Caco-2 (cell line): ENCODE measurements at places on chromosomes 11 and 22. TPM values are rescaled to one million over a fixed set of nuclear protein-coding genes. Genes with fewer than 3 reads are reported as not detected.

DNA sequence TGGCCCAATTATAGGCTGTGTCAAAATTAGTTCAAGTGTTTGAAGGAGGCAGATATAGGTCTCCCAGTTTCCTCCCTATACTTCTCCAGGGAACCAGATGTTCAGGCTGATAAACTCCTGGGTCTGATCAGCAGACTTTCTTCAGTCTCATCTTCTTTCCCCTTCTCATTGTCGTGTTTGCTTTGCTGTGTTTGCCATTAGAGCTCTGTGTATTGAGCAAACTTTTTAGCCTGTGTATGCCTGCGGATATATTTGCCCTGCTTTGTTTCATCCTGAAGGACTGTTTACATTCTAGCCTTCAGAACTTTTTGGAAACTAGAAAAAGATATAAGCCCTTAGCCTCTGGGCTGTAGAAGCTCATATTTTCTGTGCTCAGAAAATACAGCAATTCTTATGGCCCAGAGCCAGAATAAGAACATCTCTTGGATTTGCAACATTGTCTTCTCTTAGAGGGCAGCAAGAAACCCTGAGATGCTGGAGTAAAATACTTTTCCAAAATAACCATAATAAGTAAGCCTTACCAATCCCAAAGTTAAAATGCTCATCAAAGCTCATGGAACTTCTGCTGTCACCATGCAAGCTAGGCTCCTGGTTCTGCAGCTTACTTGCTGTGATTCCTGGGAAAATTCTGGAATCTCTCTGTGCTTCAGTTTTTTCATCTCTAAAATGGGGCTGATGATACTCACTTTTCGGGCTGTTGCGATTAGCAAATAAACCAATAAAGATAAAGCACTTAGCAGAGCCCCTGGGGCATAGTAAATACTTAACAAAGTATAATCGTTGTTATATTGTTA lies 34.1 kb upstream of the ME3 start:
- DNase-seq: peak; percentile 74

GRCh38 chr22:39526736-39527171 lies 5.8 kb downstream of the RPS19BP1 start:
- DNase-seq: peak; percentile 23

DNA sequence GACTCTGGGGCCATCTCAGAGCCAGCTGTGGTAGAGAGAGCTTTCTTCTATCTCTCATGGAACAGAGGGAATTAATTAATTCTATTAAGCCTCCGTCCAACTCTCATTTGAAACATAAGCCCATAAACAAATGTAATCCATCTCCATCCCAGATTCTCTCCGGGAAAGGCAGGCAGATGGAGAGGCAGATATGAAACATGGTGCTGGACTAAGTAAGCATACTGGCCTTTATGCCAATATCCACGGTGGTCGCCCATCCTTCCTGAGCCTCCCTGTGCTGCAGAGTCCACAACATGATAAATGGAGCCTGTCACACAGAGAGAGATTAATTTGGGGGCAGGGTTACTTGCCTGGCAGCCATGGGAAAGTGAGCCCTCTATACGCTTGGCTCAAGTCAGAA lies 44.8 kb downstream of the PRR5L start:
- DNase-seq: no peak

- no peak for DNase-seq
These were observed 61.3 kb downstream of the CHST1 start for GRCh38 chr11:45603946-45604682.

- DNase-seq: no peak
These were observed 14.4 kb downstream of the TIMP3 start for GRCh38 chr22:32815943-32816342.

DNA sequence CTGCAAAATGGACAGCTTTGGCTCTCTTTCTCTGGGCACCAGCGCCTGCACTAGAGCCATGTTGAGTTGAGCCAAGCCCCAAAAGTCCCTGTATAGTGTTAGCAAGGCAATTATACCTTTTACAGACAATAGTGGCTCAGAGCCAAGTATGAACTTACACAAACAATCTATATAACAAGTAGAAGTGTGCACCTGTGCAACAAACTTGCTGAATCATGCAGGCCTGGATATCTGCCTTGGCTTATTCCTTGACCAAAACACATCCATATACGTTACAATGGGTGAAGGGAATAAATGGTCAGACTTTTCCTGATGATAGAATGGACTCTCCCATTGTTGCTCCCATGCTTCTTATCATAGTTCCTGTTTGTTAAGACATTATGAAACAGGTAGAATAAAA lies 3.8 kb upstream of the OR52I2 start:
- no peak for DNase-seq

DNA sequence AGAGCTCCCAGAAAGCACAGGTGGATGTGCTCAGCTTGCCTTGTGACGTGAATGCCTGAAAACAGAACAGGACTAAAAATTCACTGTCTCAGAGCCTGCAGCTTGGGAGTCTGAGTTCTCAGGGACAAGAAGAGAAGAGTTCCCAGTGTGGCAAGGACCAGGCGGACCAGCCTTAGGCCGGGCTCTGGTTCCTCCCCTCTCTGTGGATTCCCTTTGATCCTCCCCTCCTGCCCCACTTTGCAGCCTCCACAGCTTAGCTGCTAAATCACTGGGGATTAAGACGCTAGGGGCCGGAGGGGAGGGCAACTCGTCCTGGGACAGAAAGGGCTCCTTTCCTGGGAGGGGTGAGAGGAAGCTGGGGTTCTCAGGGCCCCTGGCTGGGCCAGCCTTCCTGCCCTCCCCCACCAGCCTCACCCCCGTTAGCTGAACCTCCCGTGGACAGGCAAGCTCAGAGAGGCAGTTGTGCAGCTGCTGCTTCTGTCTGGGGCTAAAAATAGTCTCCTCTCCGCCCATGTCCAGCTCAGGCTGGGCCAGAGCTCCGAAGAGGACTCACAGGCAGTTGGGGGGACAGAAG lies 29.9 kb upstream of the JAM3 start:
- no peak for DNase-seq

GRCh38 chr11:132228746-132229325 lies 858.4 kb downstream of the NTM start:
- no peak for DNase-seq

DNA sequence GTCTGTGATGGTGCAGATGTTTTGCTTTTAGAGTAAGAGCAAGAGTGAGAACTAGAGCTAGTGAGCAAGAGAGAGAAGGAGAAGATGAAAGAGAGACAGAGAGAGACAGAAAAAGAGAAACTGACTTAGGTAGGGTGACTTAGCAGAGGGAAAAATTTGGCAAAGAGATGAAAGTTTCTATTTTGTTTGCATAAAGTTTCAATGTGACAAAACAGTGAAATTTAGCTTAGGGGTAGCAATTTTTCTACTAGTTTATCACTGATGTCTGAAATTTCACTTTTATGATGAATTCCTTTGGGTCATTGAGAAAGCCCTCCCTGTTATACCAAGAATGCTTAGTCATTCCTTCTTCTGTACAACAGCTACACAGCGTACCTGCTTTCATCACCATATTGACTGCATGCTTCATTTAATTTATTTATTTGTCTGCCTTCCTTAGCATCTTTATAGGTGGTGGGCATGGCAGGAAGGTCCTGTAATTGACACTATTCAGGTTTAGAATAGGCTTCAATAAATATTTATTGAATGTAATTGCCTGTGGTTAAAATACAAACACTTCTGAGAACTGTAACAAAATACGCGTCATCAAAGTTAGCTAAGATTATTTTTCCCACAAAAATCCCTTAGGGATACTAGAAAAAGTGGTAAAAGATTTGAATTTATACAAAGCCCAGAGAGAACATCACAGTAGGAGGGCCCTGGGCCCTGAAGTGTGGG lies 19.9 kb upstream of the CTSC start:
- DNase-seq: no peak

DNA sequence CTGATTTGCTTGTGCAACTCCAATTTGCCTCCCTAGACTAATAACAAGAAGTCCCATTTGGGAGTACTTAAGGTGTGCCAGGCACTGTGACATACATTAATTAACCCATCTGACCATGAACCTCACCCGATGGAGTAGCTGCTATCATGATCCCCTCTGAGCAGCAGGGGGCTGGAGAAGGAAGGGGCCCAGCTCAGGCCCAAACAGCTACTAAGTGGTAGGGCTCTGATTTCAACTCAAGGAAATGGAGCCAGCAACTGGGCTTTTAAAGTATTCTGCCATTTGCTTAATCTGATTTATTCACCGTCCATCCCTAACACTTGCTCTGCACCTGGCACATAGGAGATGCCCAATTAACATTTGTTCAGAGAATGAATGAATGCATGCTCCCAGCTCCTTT lies 1.2 kb downstream of the CRYBB1 start:
- DNase-seq: no peak

DNA sequence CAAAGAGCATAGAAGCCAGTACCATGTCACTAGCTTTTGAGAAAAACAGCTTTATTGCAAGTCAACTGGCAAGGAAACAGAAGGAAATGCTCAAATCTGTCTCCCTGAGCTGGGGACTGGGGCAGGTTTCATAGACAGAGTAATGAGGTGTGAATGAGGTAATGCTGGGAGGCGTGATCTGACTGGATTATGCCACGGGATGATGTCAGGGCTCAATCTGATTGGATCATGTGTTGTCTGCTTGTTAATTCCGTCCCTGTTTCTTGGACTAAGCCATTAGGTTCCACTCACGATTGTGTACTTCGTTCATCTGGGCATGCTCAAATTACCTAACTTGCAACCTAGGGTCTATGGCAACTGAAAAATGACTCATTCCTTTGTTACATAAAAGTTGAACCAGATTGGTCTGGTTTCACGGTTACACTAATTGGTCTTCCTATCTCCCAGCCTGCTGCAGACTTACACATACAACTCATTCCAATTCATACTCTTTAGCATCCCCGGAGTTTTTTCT lies 20.2 kb upstream of the OR10A5 start:
- DNase-seq: no peak

DNA sequence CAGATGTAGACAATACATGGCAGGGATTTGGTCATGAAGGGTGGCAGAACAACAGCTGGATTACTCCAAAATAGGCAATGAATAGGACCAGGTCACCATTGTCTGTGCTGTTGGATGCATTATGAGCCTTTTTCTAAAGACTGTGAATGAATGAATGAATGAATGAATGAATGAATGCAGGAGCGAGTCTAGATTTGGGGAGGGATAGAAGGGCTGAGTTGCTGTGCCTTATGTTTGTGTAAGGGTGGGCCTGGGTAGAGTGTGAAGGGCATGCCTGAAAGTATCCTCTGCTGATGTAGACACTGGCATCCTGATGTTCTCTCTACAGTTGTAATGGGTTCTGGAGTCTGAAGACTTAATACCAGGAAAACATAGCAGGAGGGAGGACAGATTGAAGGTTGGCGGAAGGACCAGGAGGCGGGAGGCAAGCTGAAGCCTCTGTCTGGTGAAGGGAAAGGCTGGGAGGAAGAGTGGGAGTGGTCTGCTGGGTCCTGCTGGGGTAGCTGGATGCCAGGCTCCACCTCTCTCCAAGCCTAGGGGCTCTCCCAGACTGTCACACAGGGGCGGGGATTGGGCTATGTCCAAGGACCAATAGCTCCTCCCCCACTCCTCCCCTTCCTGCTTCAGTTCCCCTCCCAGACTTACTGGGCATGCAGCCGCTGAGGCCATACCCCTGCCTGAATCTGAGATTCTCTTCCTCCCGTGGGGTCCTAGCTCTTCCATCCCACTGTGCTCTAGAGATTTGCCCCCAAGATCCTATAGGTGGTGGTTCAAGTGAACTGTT lies 4.8 kb downstream of the TRIM3 start:
- DNase-seq: peak; percentile 50

- DNase-seq: no peak
These were observed 163.9 kb downstream of the ADAMTS15 start for GRCh38 chr11:130612291-130612851.

DNA sequence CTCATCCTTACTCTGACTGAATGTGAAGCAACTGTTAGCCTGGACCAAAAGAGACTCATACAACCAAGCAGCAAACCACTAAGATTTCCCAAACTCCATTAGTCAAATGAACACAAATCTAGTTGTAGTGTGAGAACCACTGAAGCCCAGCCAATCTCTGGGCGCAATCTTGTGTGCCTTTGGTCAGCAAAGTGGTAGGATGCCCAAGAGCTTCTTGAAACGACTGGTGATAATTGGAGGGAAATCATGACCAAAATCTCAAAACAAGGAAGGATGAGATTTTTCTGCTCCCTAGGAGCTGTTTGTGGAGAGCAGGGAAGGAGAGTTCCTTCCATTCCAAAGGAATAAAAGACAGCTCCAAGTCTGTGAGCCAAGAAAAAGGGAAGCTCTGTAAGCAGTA lies 24.0 kb downstream of the F2 start:
- no peak for DNase-seq

- no peak for DNase-seq
These were observed 36.0 kb downstream of the CD6 start for GRCh38 chr11:61007383-61007955.

GRCh38 chr11:9089061-9089460 lies 2.3 kb downstream of the SCUBE2 start:
- DNase-seq: no peak

GRCh38 chr22:39234472-39234787 lies 10.4 kb downstream of the PDGFB start:
- DNase-seq: no peak

DNA sequence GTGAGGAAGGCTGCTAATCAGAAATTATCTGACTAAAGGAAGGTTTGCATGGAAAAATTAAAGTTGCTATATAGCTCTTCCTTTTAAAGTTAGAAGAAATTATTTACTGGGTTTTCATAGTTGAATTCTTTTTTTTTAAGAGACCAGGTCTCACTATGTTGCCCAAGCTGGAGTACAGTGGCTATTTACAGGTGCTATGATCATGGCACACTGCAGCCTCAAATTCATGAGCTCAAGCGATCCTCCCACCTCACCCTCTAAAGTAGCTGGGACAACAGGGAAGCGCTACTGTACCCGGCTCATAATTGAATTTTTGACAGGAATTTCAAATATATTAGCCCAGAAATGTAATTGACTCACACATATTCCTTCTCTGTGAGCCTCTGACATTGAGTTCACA lies 3.9 kb downstream of the MSANTD2 start:
- DNase-seq: no peak

GRCh38 chr11:68160100-68160695 lies 39.0 kb upstream of the CHKA start:
- no peak for DNase-seq

DNA sequence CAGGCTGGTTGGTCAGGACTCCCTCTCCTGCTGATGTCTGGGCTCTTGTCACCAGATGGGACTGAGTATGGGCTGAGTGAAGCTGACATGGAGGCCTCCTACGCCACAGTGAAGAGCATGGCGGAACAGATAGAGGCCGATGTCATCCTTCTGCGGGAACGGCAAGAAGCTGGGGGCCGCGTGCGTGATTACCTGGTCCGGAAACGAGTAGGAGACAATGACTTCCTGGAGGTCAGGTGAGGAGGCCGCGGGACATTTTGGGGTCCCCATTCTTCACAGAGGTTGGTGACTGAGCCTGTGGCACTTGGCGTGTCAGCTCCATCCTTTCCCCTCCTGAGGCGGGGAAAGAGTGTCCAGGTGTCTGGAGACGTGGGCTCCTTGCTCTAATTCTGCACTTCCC lies 10.1 kb downstream of the GTPBP1 start:
- no peak for DNase-seq

Gene TMPRSS13
- 40.8 and 53.1 TPM in 2 replicates for total RNA-seq

Gene SYCE3
- total RNA-seq: not detected in 2 replicates

Gene CD248
- 0.27 TPM in 1 of 2 replicates, not detected in the other for total RNA-seq

Gene SNU13
- total RNA-seq: 172 and 187 TPM in 2 replicates

Gene PGA4
- not detected in 2 replicates for total RNA-seq

Gene FADS1
- 108 and 116 TPM in 2 replicates for total RNA-seq

Gene C11orf16
- total RNA-seq: not detected in 2 replicates
